ENCODE measurements at places on chromosomes 5 and 9.
A peak's percentile ranks its signal among the peaks of the same experiment; 100 is the strongest.

DNA sequence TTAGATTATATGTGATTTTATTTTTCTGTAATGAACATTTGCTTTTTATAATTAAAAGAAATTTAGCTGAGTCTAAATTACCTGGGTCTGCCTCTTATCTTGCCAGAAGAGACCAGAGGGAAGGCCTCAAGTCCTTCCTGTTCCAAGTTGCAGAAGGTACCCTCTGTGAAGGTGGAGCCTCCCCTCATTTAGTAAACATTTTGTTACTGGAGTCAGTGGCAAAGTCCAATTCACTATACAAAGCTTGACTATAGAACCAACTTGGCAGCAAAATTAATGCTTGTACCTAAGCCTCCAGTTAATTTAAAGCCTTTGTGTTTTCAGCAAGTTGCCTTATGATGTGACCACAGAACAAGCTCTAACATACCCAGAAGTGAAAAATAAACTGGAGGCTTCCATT, 42.8 kb upstream of the F2R start:
- H3K27ac ChIP-seq, result no peak overlapping the region
- H3K27me3 ChIP-seq, result no peaks in the 10 kb centered on the region

DNA sequence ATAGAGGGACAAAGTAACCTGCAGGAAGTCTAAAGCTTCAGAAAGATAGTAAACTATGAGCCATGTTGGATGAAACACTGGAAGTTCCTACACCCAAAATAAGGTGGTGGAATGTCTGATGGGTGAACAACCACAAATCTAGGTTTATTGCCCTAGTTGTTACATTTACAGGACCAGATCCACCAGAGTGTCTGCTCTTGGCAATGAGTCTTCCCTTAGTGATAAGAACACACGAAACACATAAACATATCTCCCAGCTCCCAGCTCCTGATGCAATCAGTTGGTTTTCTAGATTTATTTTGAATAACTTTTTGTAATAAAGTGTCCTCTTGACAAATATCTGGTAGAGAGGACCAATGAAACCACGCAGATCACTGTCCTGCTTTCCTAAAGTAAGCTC, 329.7 kb upstream of the WWC1 start:
- H3K27ac ChIP-seq, result no peak overlapping the region
- DNase-seq, result no peak
- no peak overlapping the region for H3K4me3 ChIP-seq
- H3K36me3 ChIP-seq, result no peaks in the 10 kb centered on the region
- H3K4me1 ChIP-seq, result no peaks in the 10 kb centered on the region
- H3K27me3 ChIP-seq, result no peaks in the 10 kb centered on the region

DNA sequence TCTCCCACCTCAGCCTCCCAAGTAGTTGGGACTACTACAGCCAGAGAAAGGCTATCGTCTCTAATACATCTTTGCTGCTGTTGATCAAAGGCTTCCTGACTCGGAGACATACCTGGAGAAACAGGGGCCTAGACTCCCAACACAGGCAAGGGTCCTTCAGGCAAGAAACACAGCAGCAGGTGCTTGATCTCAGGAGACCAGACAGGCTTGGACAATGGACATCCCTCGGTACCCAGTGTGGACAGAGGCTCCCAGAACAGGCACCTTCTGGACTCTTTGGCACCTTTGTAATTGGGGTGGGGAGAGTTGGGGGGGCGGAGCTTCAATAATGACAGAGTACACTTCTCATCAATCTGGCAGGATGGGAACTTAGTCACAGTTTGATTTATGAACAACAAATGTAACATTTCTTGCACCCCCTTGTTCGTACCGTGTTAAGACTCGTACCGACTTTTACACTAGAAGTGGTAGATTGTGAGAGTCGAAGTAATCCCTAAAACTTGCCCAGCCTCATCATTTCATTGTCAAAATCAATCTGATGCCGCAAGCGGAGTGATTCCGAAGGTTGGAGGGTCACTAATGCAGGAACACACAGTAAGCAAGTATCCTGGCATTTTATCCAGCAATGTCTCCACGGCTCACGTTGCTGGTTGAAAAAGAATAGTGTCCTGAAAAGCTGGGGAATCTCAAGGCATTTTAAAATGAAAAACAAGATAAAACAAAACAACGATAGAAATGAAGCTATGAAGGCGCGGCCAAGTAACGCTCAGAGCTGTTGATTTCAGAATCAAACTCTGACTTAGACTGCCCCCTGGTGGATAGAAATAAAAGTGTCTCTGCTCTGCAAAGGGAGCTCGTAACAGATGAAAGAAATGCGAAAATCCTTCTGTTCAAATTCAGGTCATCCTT, 46.4 kb upstream of the STK32A start:
- no peaks in the 10 kb centered on the region for H3K36me3 ChIP-seq
- H3K27me3 ChIP-seq, result peaks cover 2% of the 10 kb centered on the region
- no peak overlapping the region for H3K4me3 ChIP-seq
- peak; percentile 12 for DNase-seq
- H3K27ac ChIP-seq, result no peak overlapping the region
- H3K4me1 ChIP-seq, result no peaks in the 10 kb centered on the region

DNA sequence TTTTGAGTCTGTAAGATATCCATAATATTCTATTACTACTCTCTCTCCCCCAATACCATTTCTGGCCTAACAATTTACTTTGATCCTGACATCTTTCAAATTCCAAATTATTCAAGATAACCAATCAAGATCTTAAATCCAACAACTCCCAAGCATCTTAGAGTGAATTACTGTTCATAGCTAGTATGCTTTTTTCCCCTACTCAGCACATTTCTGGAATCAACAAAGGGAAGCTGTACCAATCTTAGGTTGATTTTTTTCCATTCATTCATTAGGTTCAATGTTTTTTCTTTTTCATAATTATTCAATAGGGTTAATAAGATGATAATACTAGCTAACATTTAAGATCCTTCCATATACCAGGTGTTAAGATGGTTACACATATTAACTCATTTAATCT, 50.3 kb upstream of the MTMR12 start:
- H3K4me3 ChIP-seq, result no peak overlapping the region
- H3K36me3 ChIP-seq, result peaks cover 39% of the 10 kb centered on the region
- no peak overlapping the region for H3K27ac ChIP-seq
- H3K27me3 ChIP-seq, result no peaks in the 10 kb centered on the region
- no peaks in the 10 kb centered on the region for H3K4me1 ChIP-seq

- H3K27ac ChIP-seq, result peak overlapping the region; percentile 93
- DNase-seq, result no peak
- H3K36me3 ChIP-seq, result peaks cover 44% of the 10 kb centered on the region
- no peaks in the 10 kb centered on the region for H3K27me3 ChIP-seq
Measured at GRCh38 chr5:80190960-80191359, 64.9 kb downstream of the SERINC5 start.

DNA sequence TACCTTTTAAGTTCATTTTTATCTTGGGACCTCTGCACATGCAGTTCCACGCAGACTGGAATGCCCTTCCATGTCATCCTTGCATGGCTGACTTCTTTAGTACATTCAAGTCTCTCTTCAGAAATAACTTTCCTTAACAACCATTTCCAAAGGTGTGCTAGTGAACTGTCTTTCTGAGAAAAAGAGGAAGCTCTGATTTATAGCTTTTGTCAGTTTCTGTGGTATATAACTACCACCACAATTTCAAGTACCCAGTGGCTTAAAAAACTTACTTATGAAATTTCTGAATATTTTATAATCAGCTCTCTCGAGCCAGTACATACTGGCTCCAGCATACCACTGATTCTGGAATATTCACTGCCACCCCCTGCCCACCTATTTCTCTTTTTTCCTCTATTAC, 1613.8 kb downstream of the MAT2B start:
- no peak overlapping the region for H3K27ac ChIP-seq
- no peaks in the 10 kb centered on the region for H3K4me1 ChIP-seq
- no peaks in the 10 kb centered on the region for H3K27me3 ChIP-seq
- no peak for DNase-seq

DNA sequence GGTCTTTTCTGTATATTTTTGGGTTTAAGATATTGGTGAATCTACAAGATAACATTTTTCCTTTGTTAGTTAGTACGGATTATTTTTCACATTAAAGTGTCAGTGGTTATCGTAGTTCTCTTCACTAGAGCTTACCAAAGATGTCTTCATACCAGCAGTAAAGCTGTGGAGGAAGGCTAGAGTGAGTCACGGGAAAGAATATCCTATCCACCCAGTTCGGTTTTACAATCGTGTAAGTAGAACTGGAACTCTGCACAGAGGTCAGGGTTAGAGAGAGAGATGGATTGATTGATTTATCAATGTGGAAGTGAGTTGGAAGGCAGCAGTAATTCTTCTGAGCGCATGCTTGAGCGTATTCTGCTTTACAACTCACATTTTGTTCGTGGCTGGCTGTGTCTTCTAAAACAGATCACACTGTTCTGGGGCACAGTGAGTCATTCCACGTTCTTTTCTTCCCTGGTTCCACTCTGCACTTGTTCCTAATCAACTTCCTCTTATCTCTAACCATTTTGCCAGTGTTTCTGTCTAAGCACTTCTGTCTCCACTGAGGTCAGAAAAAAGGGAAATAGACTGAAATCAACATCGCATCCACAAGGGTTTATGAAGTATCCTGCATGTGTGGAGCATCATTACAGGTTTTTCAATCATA, 86.5 kb upstream of the ARRDC3 start:
- peaks cover 2% of the 10 kb centered on the region for H3K4me1 ChIP-seq
- no peak for DNase-seq
- H3K36me3 ChIP-seq, result no peaks in the 10 kb centered on the region
- no peak overlapping the region for H3K27ac ChIP-seq

DNA sequence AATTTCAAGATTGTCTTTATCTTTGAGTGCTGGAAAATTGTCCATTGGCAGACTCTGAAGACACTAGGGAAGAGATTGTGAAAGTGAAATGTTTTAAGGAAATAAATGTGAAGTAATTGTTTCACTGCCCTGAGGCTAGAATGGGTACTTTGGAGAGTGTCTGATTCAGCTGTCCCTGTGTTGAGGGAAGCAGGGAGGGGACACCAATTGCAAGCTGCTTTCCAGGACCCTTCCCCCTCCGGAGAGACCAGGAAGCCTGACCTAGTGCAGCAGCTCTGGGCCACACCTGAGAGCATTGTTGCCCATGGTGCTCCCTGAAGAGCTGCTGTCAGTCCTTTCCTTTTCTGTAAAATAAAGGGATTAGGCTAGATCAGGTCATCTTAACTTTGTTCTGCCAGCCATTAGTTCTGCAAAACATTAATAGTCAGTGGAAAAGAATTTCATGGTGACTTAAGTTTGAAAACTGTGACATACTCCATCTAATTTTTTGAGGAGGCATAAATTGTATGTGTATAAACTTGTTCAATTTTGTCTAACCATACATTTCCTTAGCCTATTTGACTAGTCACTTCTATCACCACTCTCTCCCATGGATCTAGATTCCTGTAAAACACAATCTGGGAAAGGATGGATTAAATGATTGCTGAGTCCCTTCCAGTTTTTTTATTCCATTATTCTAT, 18.8 kb downstream of the MAP1B start:
- no peaks in the 10 kb centered on the region for H3K36me3 ChIP-seq
- no peak overlapping the region for H3K27ac ChIP-seq
- H3K4me3 ChIP-seq, result no peak overlapping the region
- peaks cover 57% of the 10 kb centered on the region for H3K27me3 ChIP-seq
- H3K4me1 ChIP-seq, result no peaks in the 10 kb centered on the region

Data from T-helper 2 cell treated with Interferon-gamma antibody and Interleukin-4, amounts not matched to agents 5 μg/mL and 100 μg/mL, for 36 hours (primary cell).